ENCODE measurements at places on chromosomes 3 and 15. TPM values are rescaled to one million over a fixed set of nuclear protein-coding genes. Genes with fewer than 3 reads are reported as not detected.

TTLL13 gene
- total RNA-seq = 0.13 TPM

SAMD7 gene
- total RNA-seq = not detected

GLT8D1 gene
- total RNA-seq = 35.3 TPM

FBN1 gene
- 12.6 TPM for total RNA-seq

THOC7 gene
- 101 TPM for total RNA-seq

ADAM10 gene
- total RNA-seq = 73.7 TPM

MAP3K13 gene
- total RNA-seq = 10.5 TPM

DUOXA2 gene
- total RNA-seq = not detected

MNS1 gene
- 0.67 TPM for total RNA-seq

DNA sequence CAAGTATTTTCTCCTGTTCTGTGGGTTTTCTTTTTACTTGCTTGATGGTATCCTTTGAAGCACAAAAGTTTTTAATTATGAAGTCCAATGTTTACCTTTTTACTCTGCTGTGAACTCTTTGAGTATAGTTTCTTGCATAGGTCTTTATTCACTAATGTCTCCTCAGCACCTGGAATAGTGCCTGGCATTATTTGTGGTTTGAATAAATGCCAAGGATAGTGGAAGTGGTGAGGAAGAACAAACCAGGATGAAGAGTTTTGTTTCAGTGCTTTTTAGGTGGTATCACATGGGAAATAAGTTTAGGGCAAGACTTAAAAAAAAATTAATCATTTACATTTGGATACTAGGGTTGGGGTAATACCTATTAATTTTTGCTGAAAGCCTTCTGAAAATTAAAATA, 25.7 kb downstream of the GPD1L start:
- no peaks in the 10 kb centered on the region for H3K27me3 ChIP-seq
- H3K27ac ChIP-seq = no peak overlapping the region
- no peaks in the 10 kb centered on the region for H3K36me3 ChIP-seq
- H3K4me3 ChIP-seq = no peak overlapping the region

GRCh38 chr3:129526121-129526900, 2.1 kb upstream of the RHO start:
- H3K4me1 ChIP-seq = peaks cover 12% of the 10 kb centered on the region
- H3K27me3 ChIP-seq = no peaks in the 10 kb centered on the region
- no peak overlapping the region for H3K4me3 ChIP-seq
- no peaks in the 10 kb centered on the region for H3K36me3 ChIP-seq
- no peak overlapping the region for H3K27ac ChIP-seq

GRCh38 chr3:192933779-192934460, 16.3 kb upstream of the MB21D2 start:
- no peaks in the 10 kb centered on the region for H3K36me3 ChIP-seq
- H3K4me1 ChIP-seq = no peaks in the 10 kb centered on the region
- DNase-seq = no peak
- H3K27ac ChIP-seq = no peak overlapping the region
- no peaks in the 10 kb centered on the region for H3K27me3 ChIP-seq
- H3K4me3 ChIP-seq = no peak overlapping the region

GRCh38 chr3:48662753-48663488, at the start of gene CELSR3:
Gene CELSR3 (minus strand): TSS chr3:48662886. CDS start chr3:48662634, 252 bp downstream.
- peak within 1 kb of the TSS; percentile 46 for H3K27ac ChIP-seq
- peaks cover 9% of the 10 kb centered on the region for H3K4me1 ChIP-seq
- peaks cover 3% of the 10 kb centered on the region for H3K27me3 ChIP-seq
- H3K4me3 ChIP-seq = peak within 1 kb of the TSS; percentile 74

DNA sequence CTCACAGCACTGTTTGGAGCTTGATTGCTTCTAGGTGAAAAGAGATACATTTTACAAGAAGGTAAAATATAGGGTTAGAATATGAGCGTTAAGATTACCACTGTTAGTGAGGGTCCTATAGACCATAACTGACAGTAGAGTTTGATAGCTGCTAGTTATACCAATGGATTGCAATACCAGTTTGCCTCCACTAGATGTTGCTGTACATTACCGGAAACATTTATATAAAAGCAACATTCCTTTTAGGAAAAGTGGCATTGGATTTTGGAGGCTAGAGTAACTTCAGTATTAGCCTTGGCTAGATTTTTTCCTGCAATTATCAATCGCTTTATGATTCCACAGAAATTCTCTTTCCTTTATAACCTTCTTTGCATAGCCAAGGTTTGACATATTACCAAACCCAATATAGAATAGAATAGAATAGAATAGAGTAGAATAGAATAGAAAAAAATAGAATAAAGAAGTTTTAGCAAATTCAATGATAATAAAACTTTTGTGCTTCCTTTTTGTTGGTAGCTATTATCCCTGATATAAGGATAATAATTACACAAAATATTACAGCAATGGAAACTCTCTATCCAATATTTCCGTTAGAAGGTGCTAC, 1093.6 kb upstream of the ALCAM start:
- no peaks in the 10 kb centered on the region for H3K27me3 ChIP-seq
- DNase-seq = no peak
- H3K4me1 ChIP-seq = no peaks in the 10 kb centered on the region
- H3K36me3 ChIP-seq = no peaks in the 10 kb centered on the region
- no peak overlapping the region for H3K4me3 ChIP-seq

DNA sequence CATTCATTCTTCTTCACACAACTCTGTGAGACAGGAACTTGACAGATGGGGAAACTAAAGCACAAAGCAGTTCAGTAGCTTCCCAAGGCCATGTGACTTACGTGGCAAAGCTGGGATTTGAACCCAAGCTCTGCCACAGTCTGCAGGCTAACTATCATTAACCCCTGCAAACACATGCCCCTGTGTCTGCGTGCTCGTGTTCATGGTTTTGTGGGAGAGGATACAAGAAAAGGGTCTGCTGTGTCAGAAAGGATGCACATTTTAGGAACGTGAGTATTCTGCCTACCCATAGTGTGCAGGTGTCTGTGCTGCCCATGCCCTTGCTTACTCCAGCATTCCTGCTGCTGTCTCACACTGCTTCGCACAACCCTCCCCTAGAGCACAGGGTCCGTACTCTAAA, 137.0 kb downstream of the CHDH start:
- H3K27me3 ChIP-seq = no peaks in the 10 kb centered on the region
- H3K4me1 ChIP-seq = no peaks in the 10 kb centered on the region
- no peak overlapping the region for H3K27ac ChIP-seq
- H3K36me3 ChIP-seq = no peaks in the 10 kb centered on the region
- no peak for DNase-seq

- H3K27ac ChIP-seq = no peak overlapping the region
- peaks cover 82% of the 10 kb centered on the region for H3K4me1 ChIP-seq
- no peaks in the 10 kb centered on the region for H3K36me3 ChIP-seq
- no peak overlapping the region for H3K4me3 ChIP-seq
Measured at GRCh38 chr15:63482874-63483323, 21.5 kb upstream of the USP3 start.

DNA sequence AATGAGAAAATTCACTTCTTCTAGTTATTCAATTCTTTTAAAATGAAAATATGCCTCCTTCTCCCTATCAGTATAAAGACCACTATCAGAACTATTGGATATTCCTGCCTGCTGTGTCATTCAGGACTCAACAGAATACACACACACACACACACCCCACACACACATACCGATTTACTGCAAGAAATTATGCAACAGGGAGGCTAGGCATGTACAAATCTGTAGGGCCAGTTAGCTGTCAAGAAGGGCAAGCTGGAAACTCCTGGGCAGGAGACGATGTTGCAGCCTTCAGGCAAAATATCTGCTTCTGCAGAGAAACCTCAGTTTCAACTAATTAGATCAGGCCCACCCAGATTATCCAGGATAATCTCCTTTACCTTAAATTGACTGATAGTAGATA, 13.9 kb upstream of the RYR3 start:
- no peak for DNase-seq
- no peaks in the 10 kb centered on the region for H3K36me3 ChIP-seq
- no peaks in the 10 kb centered on the region for H3K4me1 ChIP-seq
- H3K27ac ChIP-seq = no peak overlapping the region
- no peak overlapping the region for H3K4me3 ChIP-seq

- H3K27ac ChIP-seq = no peak overlapping the region
- DNase-seq = no peak
- no peaks in the 10 kb centered on the region for H3K4me1 ChIP-seq
- H3K27me3 ChIP-seq = peaks cover 3% of the 10 kb centered on the region
- H3K4me3 ChIP-seq = no peak overlapping the region
- no peaks in the 10 kb centered on the region for H3K36me3 ChIP-seq
Measured at GRCh38 chr3:133835418-133835743, 29.8 kb downstream of the SRPRB start.

GRCh38 chr3:4814305-4814903, 164.8 kb upstream of the BHLHE40 start:
- no peaks in the 10 kb centered on the region for H3K4me1 ChIP-seq
- no peak overlapping the region for H3K4me3 ChIP-seq
- peaks cover 34% of the 10 kb centered on the region for H3K36me3 ChIP-seq
- no peak overlapping the region for H3K27ac ChIP-seq

DNA sequence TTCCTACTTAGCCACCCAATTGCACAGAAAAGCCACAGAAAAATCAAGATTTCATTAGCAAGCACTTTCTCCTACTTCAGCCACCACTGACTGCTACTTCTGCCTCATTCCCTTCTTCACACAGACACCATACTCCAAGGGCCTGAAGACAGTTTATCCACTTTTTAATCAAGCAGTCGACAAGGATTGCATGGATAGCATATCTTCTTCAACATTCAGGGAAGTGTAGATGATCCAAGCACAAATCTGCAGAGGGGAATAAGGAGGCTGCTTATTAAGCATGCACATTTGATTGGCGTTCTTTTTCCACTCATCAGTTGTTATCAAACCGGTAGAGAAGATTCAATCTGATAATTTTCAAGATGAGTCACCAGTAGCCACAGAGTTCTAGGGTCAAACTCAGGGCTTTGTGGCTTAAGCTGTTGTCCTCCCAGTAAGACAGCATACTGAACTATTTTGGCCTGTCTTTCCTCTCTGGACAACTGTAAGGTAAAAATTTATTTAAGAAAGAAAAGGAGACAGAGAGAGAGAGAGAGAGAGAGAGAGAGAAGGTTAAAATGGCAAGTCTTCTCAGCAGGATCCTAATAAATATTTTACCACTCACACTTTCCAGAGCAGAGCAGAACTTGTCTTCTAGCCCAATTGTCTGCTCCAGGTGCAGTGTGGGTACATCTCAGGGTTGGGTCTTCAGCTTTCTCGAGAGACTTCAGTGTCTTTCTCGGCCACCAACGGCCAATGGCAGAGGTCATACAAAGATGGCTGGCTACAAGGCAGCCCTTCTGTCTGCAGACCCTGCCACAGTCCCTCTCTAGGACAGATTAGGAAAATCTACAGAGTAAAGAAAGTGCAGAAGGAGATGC, 80.6 kb upstream of the BHLHE40 start:
- H3K36me3 ChIP-seq = no peaks in the 10 kb centered on the region
- H3K4me1 ChIP-seq = peaks cover 16% of the 10 kb centered on the region

DNA sequence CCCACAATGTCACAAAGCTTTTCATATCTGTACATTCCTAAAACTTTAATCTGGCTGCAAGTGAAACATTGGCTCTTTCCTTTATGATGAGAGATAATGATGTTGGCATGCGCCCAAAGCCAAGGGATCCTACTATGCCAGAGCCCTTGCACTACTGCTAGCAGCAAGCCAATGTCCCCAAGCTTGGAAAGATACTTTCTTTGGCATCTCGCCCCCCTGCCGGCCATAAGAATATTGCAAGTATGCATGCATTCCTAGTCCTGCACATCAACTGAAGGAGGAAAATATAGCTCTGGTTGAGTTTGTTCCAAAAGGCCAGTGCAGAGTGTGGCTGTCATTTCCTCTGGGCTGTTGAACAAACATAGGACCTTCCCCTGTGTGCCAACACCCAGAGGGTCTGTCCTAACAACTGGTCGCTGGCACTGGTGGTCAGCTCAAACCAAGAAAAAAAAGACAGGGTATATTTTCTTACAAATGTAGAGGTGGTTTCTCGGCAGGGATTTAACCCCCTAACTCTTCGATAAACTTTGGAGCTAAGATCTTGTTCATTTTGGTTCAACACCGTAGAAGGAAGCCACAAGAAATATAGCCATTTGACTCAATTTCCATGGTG, 120.9 kb upstream of the ZBED2 start:
- H3K27me3 ChIP-seq = no peaks in the 10 kb centered on the region
- no peak for DNase-seq
- H3K4me1 ChIP-seq = no peaks in the 10 kb centered on the region

DNA sequence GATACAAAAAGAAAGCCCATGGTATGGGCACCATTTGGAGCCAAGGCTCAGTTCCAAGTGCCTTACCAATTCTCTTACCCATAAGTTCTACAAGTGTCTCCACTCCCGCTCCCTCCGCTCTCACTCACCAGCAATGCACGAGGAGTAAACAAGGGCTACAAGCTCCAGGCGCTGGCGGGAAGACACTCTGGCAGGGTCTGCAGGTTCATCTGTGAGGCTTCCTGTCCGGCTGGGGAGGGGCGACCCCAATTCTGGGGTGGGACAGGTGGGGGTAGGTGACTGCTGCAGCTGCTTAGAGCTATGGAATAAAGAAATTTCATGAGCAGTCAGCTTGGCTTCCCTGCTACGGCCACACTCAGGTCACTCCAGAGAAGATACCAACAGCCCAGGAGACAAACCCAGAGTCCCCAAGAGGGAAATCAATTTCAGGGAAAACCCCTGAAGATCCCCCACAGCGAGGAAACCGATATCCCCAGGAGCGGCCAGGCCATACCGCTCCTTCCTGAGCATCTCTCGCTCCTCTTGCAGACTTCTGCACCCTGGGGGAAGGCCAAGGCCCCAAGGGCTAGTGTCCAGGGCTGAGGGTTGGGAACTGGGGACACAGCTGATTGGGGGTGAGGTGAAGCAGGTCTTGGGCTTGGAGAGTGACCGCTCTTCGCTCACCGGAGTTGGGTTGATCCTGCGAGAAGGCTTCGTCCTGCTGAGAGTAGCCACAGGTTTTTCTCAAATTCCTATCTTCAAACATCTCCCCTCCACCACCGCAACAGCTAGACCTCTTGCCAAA, 1.4 kb downstream of the CDAN1 start:
- H3K27ac ChIP-seq = no peak overlapping the region
- H3K4me3 ChIP-seq = peak overlapping the region; percentile 88
- H3K36me3 ChIP-seq = peaks cover 11% of the 10 kb centered on the region
- no peak for DNase-seq
- H3K4me1 ChIP-seq = peaks cover 18% of the 10 kb centered on the region
- H3K27me3 ChIP-seq = no peaks in the 10 kb centered on the region

GRCh38 chr15:95737060-95737459, 593.4 kb upstream of the NR2F2 start:
- no peaks in the 10 kb centered on the region for H3K36me3 ChIP-seq
- no peak overlapping the region for H3K27ac ChIP-seq
- DNase-seq = no peak
- H3K4me3 ChIP-seq = no peak overlapping the region
- no peaks in the 10 kb centered on the region for H3K4me1 ChIP-seq

DNA sequence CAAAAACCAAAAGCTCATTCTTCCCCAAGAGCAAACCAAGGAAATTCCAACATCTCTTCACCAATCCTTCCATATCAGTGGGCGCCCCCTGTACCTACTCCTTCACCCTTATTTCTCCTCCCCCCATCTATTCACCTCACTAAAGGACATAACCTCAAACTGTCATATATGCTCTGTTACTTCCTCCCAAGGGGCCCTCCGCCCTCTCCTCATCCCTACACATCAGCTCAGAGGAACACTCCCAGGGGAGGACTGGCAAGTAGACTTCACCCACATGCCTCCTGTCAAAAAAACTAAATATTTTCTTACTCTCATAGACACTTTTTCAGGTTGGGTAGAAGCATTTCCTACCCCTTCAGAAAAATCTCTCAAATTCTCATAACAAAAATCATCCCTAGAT, 2.4 kb upstream of the AADAC start:
- H3K4me1 ChIP-seq = no peaks in the 10 kb centered on the region
- no peaks in the 10 kb centered on the region for H3K36me3 ChIP-seq
- H3K27ac ChIP-seq = no peak overlapping the region
- H3K4me3 ChIP-seq = no peak overlapping the region
- DNase-seq = no peak
